ENCODE measurements at places on chromosomes 6 and 20.

- DNase-seq, result no peak
Measured at GRCh38 chr6:130929036-130929678, 102.0 kb downstream of the SMLR1 start.

GRCh38 chr20:1392693-1393506, at the start of gene FKBP1A:
TSS of gene FKBP1A (minus strand) at chr20:1393054. CDS start at chr20:1392998, 56 bp downstream.
- peak; percentile 94 for DNase-seq

- DNase-seq, result no peak
Measured at GRCh38 chr20:38369389-38369788, 23.1 kb downstream of the LBP start.

- DNase-seq, result no peak
Measured at GRCh38 chr6:149329529-149329928, 12.0 kb downstream of the TAB2 start.

- no peak for DNase-seq
Measured at GRCh38 chr20:24490598-24490997, 21.2 kb downstream of the SYNDIG1 start.

GRCh38 chr20:57198132-57199072, 68.0 kb downstream of the BMP7 start:
- DNase-seq, result no peak

DNA sequence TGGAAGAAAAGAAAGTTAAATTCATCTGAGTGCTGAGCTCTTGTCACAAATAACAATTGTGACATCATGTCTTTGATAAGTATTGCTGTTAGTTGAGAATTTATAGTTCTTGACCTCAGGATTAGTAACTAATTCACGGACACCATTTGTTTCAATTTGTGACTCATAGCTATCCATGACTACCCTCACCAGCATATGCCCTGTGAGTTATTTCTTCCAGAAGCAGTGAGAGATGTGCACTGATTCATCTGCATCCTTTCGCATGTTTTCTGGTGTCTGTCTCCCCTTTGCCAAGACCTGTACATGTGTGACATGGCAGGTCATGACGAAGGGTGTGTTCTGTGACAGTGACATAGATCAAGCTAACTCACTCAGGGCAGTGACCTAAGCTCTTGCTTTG, 86.9 kb downstream of the SOBP start:
- no peak for DNase-seq

- no peak for DNase-seq
Measured at GRCh38 chr6:6932968-6933367, 174.8 kb upstream of the RREB1 start.

GRCh38 chr6:108805611-108806167, 42.5 kb upstream of the ARMC2 start:
- no peak for DNase-seq

- DNase-seq, result no peak
Measured at GRCh38 chr6:40817369-40817768, 221.7 kb downstream of the UNC5CL start.

DNA sequence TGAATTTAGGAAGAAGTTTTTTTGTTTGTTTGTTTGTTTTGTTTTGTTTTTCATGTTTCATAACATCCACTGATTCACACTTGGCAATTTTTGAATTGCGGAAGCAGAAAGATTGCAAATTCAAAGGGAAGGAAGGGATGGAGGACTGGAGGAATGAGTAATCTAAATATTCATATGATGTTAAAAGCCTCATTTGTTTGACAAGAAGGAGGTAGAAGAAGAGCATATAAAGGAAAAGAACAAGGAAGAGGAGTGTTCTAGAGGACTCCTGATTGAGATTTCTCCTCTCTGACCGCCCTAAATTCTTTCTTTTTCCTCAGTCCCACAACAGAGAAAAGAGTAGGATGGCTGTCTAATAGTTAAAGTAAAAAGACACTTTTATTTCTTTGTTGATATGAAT, 88.5 kb downstream of the METTL24 start:
- DNase-seq, result no peak

GRCh38 chr6:36241728-36242127, 28.1 kb upstream of the PNPLA1 start:
- DNase-seq, result no peak

GRCh38 chr6:153511896-153512496, 380.9 kb upstream of the RGS17 start:
- peak; percentile 10 for DNase-seq

DNA sequence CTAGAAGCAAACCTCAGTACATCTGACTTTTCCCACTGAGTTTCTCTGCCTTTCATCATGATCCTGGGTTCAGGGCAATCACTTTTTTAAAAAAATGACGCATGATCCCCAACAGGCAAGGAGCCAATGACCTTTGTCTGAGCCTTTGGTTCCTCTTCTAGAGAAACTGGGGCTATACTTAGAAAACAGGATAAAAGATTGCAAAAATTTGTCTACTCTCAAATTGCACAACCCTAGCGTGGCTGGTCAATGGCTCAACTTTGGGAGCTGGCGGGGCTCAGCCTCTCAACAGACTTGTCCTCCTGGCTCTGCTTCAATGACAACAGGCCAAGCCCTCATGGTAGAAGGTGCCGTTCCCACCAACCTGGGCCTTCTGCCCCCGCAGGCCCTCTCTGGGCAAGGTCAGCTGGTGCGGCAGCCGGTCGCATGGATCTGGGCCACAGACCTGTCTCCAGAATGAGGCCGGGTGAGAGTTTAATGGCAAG, 48.7 kb downstream of the PDYN start:
- no peak for DNase-seq

DNA sequence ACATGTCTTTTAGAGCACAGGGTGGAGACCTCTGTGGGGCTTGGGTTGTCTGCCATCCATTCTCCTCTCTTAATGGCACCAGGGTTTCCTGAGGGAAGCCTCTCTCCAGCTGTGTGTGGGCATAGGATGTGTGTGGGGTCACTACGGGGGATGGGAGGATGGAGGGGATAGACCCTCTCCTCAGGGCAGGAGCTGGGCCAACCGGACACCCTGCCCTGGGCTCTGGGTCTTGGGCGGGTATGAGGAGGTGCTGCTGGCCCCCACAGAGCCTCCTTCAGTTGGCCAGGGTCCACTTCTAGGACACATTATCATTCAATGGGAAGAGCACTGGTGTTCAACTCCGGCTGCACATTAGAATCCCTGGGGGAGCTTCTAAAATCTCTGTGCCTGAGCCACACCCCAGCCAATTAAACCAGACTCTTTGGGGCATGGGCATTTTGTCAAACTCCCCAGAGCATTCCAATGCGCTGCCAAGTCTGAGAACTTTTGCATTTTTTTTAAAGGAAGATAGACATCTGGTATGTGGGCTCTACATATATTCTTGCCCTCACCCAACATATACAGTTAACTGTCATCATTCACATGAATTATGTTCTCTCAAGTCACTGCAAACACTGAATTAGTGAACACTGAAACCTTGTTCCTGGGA, 38.5 kb downstream of the TRAM2 start:
- no peak for DNase-seq

GRCh38 chr20:57122536-57123489, 143.6 kb downstream of the BMP7 start:
- DNase-seq, result no peak

DNA sequence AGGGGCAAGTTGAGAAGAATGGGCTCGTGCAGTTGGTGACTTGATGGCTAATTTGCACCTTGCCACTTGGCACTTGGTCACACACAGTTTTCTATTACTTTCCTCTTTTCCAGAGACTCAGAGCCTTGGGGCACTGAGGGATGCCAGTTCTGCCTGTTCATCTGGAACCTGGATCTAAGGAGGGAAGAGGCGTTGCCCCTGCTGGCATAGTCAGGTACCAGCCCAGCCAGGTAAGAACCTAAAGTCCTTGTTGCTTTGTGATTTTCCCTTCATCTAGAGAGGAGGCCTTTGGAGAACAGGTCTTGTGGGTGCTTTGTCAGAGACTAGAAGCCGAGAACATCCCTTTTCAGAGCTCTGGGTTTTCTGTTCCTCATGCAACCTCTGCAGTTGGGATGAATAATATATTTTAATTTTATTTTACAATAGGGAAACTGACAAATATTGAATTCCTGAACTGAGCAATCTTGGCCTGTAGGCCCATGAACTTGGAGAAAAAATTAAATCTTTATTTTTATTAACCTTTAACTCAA, 11.4 kb downstream of the SYTL3 start:
- DNase-seq, result no peak

- DNase-seq, result no peak
Measured at GRCh38 chr6:83247471-83247870, 54.3 kb downstream of the RWDD2A start.

DNA sequence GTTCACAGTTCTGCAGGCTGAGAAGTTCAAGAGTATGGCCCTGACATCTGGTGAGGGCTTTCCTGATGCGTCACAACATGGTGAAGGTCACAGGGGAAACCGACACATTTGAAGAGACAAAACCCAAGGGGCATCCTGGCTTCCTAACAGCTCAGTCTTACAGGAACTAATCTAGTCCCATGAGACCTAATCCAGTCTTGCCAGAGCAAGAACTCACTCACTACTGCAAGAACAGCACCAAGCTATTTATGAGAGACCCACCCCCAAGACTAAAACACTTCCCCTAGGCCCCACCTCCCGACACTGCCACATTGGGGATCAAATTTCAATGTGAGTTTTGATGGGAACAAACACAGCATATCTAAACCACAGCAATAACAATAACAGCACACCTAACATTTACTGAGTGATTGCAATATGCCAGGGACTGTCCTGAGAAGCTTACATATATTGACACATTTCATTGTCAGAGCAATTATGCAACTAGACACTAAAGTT, 46.6 kb downstream of the TPBG start:
- DNase-seq, result no peak

GRCh38 chr6:129140526-129140925, 257.6 kb downstream of the LAMA2 start:
- DNase-seq, result no peak

- DNase-seq, result no peak
Measured at GRCh38 chr6:117555882-117556498, 46.3 kb downstream of the GOPC start.

DNA sequence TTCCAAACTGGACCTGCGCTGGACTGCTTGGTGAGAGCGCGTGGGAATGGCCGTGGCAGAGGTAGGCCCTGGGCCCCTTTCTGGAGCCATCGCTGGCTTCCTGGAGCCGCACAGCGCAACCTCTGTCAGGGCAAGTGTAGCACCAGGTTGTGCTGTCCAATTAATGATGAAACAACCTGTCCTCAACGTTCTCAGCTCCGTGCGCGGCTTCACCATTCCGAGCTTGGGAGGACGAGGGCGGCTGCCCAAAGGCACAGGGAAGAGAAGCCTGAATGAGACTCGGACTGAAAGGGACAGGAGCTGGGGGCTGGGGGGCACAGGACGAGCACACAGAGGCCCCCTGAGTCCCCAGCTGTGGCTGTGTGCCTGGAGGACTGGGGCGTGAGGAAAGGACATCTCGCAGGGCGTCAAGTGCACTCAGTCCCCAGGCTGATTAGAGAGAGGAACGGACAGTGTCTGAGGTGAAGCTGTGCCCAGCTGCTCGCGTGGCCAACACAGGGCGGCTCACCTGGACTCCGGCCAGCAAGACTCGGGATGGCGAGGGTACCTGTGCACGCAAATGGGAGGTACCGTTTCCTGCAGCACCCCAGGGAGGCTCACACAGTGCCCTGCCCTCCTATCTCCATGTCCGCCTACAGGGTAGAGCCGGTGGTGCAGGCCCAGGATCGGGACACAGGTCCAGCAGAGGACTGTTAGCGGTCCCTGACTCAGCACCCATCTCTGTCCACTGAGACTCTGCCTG, 403.3 kb downstream of the TAF4 start:
- DNase-seq, result no peak

DNA sequence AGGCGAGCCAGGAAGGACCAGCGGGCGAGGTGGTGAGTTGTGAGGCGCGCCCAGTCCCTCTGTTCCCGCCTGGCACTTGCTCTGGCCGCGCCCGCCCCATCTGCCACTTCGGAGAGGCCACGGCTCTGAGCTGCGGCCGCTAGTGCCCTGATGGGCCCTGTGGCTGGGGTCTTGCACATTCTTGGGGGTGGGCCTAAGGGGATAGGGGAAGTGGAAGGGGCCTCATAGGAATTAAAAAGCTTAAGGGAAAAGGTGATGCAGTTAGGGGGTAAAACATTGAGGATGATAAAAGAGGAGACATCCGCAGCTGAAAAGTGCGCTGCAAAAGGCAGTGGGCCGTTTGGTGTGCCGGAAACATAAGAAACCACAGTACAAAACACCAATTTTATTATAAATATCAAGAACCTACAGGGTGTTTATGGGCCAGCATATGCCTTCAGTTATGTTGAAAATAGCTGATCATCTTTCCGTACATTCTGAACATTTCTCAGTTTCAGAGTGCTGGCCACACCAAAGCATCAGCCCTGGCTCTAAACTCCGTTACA, 1.1 kb upstream of the PSMB8 start:
- no peak for DNase-seq

GRCh38 chr20:37261714-37262113, at the start of gene GHRH:
TSS of gene GHRH (minus strand) at chr20:37261814. CDS start at chr20:37256889, 4,925 bp downstream.
- DNase-seq, result no peak

- no peak for DNase-seq
Measured at GRCh38 chr6:21586740-21587178, 6.8 kb upstream of the SOX4 start.

DNA sequence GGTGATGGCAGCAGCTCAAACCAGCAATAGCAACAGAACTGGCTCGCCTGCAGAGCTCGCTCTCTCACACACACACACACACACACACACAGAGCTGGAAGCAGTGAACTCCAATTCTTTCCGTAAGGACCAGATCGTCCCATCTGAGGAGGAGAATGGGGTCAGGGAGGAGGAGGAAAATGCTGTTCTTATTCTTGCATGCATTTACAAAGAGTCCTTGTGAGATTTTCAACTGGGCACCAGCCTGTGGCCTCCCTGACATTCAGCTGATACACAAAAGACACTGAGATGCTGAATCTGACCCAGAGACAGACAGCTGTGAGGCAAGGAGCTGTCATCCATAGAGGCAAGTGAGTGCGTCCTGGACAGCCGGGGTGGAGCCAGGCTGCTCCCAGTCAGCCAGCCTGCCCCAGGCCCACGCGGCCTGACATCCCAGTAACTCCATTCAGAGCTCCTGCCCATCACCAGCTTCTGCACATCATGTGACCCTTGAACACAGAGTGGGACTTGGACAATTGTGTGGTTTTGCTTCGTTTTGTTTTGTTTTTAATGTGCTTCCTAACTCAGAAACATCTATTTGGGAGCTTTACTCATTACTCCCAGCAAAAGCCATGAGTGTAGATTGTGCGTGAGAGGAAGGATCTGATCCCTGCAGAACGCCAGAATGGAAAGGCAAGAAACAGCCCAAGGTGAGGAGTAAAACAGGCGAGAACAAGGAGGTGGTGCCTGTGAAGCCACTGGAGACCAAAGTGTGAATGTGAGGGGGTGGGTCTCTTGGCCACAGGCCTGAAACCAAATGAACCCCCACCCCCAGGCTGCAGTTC, 2.1 kb downstream of the SERPINB9 start:
- DNase-seq, result no peak

DNA sequence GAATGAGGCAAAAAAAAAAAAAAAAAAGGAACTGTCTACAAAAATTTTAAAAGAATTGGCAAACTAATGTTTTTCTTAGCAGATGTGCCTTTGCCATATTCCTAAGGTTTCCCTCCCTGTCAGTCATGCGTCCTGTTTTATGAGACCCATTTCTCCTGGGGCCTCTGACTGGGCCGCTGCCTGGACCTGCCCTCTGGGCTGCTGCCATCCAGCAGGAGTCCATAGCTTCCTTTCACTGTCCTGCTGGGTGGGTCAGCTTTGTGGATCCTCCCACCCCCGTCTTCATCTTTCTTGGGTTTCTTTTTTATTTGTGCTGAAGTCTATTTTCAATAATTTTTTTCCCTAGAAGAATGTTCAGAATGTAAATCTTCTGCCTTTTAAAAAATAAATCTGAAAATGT, 110.8 kb upstream of the SCP2D1 start:
- DNase-seq, result no peak
